Activated CD4-positive, alpha-beta T cell treated with anti-CD3 and anti-CD28 coated beads, Interleukin-2, amount 50 U/mL, for 16 hours (primary cell): ENCODE measurements at places on chromosomes 3 and 15.

- no peak for DNase-seq
Measured at GRCh38 chr15:66778314-66778665, 76.3 kb downstream of the SMAD6 start.

GRCh38 chr15:74170071-74170844 is 3.3 kb upstream of the ISLR start:
- no peak for DNase-seq

DNA sequence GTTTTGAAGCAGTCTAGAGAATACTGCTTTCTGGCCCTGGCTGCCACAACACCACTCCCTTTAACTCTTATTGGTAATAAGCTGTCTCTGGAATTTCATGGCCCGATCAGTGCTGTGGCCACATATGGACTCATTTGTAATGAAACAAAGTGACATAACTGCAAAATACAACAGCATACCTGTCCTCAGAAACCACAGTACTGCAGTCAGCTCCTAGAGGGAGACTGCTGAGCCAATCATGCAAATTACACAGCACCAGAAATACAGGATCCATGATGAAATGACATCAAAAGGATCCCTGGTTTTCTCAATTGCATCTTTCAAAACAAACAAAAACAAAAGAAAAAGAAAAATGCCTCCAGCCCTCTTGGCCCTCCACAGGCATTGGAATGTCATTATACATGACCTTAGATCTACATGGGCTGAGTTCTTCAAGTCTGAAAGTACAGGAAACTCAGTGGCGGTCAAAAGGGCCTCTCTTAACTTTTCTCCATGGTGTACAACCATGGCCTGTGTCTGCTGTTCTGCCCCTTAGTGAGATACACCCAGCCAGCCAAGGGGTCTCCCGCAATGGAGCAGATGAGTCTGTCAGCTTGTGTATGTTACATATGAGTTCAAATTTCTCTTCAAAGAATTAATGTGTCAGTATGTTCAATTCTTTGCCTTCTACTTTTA is 24.9 kb upstream of the KBTBD12 start:
- no peak for DNase-seq

- DNase-seq: peak; percentile 71
Measured at GRCh38 chr15:50353251-50353974, 1.6 kb downstream of the GABPB1 start.

- no peak for DNase-seq
Measured at GRCh38 chr3:21654241-21654640, 96.8 kb downstream of the ZNF385D start.

- DNase-seq: no peak
Measured at GRCh38 chr3:194170793-194171192, 34.8 kb downstream of the HES1 start.

DNA sequence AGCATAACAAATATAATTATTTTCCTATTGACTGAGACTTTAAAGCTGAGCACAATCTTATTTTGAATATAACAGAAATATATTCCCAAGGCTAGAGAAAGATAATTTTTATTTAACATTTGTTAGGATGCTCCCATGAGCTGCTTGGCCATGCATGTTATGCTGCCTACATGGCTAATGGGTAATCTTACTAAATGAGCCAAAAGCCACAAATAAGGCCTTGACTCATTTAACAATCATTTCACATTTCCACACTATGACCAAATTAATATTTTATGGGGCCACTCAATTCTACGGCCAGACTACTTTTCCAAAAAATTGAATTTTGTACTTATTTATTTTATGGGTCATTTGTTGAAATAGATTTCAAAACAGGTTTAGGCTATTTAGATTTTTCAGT is 141.7 kb downstream of the MEIS2 start:
- no peak for DNase-seq

DNA sequence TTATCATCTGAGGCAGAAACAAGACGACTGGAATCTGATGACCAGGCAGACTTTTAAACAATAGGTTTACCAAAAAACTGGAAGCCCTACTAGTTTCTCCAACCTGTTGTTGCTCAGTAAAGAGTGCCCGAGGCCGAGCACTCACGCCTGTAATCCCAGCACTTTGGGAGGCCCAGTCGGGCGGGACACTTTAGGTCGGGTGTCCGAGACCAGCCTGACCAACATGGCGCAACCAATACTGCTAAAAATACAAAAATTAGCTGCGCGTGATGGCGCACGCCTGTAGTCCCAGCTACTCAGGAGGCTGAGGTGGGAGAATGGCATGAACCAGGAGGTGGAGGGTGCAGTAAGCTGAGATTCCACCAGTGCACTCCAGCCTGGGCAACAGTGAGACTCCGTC is 1.1 kb upstream of the WDR5B start:
- no peak for DNase-seq

- DNase-seq: no peak
Measured at GRCh38 chr15:93614386-93615104, 525.5 kb upstream of the RGMA start.

- DNase-seq: no peak
Measured at GRCh38 chr15:55784286-55784685, 41.3 kb upstream of the PRTG start.

DNA sequence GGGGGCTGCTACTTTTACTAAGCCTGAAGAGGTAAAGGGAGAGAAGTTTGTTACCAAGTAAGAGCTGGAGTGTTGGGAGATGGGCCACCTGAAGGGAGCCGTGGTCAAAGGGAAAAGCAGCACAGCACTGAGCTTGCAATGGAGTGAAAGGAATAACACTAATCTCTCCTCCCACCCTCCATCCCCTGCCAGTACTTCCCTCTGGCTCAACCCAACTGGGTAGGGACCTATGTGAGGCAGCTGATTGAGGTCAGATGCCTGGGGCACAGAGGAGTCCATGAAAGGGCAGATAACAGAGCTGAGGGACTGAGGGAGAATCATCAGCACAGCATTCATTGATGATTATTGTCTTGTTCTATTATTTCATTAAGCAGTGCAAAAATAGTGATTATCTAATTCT is 212.4 kb upstream of the TBC1D5 start:
- DNase-seq: no peak

DNA sequence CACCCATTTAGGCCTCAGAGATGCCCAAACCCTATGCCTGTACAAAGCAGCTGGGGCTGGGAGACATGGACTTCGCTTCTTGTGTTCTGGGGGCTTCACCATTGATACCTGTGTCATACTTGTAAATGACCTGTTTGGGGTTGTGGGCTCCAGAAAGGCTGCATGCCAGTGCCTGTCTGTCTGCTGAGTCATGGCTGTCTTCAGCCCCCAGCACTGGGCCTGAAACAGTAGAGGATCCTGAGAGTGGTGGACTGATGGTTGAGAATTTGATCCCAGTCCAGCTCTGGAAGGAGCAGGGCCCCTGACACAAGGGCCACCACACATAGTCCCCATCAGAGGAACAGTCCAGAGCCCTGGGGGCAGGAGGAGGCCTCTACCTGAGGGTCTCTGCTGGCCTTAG is 24.6 kb upstream of the APEH start:
- DNase-seq: no peak

DNA sequence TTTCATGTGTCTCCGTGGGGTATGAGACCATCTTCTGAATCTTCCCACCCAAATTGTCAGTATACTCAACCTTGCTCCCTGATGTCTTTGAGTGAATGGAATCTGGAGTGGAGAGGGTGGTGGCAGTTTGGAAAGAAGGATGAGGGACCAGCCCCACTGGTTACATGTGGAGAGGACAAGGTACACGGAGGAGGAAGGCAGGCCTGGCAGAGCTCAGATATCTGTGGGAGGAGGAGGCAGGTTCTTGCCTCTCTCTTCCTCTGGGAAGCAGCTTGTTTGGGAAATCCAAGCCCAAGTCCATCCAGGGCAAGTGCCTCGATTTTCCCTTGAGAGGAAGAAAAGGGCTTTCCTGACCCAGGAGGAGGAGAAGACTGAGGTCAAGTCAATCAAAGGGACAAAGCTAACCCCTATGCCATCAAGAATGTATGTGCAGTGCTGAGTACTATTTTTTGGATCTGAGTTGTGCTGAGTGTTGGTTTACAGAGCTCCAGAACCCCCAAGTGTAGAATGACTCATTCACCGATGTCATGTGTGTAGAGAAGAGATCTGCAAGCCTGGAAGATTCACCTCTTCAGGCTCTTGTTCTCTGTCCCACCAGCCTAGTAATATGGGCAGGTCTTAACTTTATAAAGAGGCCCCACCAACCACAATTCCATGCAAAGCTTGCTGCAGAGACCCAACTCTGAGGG is 19.8 kb upstream of the LOXL1 start:
- DNase-seq: no peak

GRCh38 chr3:41508063-41508696 is 308.9 kb downstream of the CTNNB1 start:
- no peak for DNase-seq

GRCh38 chr3:48536785-48537184 is 19.8 kb downstream of the PFKFB4 start:
- no peak for DNase-seq

GRCh38 chr3:158672215-158673176 is at the start of gene LXN:
TSS of gene LXN (minus strand) at chr3:158672648. CDS start at chr3:158672478, 170 bp downstream.
- DNase-seq: peak; percentile 89

GRCh38 chr3:62534326-62534725 is 161.0 kb upstream of the FEZF2 start:
- DNase-seq: no peak

- DNase-seq: peak; percentile 57
Measured at GRCh38 chr3:138781012-138781470, 53.7 kb downstream of the PIK3CB start.

GRCh38 chr15:68590721-68591389 is 12.1 kb downstream of the CORO2B start:
- DNase-seq: no peak

DNA sequence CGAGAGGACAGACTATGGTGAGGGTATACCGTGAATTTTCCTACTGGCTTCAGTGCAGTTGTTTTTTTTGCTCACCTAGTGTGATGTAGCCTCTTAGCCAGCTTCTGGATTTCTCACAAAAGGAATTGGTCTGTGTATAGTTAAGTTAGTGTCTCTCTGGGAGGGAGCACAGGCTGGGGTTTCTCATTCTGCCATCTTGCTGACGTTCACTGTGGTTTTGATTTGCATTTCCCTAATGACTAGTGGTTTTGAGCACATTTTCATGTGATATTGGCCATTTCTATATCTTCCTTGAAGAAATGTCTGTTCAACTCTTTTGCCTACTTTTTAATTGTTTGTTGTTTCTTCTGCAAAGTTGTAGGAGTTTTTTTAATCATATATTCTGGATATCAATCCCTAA is 2.2 kb upstream of the CD86 start:
- DNase-seq: no peak

DNA sequence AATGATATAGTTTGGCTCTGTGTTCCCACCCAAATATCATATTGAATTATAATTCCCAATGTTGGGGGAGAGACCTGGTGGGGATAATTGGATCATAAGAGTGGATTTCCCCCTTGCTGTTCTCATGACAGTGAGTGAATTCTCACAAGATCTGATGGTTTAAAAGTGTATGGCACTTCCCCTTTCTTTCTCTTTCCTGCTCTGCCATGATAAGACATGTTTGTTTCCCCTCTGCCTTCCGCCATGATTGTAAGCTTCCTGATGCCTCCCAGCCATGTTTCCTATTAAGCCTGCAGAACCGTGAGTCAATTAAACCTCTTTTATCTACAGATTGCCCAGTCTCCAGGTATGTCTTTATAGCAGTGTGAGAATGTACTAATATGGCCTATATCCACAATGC is 126.7 kb upstream of the GMNC start:
- no peak for DNase-seq

DNA sequence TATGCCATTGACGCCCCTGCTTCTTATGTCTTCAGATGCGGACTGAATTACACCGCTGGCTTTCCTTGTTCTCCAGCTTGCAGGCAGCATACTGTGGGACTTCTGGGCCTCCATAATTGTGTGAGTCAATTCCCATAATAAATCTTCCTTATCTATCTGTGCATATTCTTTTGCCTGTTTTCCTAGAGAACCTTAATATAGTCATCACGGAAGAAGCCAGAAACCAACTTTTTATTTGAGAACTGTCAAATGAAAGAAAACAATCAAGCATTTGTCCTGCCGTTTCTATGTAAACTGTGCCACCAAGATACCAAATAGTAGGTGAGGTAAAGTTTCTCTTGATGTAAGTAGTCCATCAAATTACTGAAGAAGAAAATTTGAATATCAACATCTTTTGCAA is 51.8 kb upstream of the B3GALNT1 start:
- no peak for DNase-seq

- DNase-seq: no peak
Measured at GRCh38 chr15:57806003-57806402, 99.5 kb downstream of the POLR2M start.

DNA sequence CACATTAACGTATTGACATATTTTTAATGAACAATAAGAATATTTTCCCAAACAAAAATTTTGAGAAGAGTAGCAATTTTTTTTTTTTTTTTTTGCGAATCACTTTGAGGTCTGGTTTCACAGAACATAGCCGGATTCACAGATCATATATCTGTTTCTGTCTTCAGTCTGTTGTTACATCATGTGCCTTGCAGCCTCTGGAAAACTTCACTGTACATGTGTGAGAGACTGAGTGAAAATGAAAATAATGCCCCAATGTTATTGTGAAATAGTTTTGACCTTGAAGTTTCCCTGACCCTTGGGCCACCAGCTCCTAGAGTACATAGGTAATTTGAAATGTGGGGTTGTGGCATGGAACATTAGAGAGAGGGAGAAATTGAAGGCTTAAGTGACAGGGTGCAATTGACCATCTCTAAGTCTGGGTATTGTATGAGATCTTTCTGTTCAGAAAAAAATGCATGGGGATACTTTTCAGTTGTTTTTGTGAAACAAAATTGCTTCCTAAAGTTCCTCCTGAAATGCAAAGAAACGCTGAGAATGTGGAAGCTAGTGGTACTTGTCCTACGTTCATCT is 14.0 kb downstream of the ITPR1 start:
- peak; percentile 39 for DNase-seq

DNA sequence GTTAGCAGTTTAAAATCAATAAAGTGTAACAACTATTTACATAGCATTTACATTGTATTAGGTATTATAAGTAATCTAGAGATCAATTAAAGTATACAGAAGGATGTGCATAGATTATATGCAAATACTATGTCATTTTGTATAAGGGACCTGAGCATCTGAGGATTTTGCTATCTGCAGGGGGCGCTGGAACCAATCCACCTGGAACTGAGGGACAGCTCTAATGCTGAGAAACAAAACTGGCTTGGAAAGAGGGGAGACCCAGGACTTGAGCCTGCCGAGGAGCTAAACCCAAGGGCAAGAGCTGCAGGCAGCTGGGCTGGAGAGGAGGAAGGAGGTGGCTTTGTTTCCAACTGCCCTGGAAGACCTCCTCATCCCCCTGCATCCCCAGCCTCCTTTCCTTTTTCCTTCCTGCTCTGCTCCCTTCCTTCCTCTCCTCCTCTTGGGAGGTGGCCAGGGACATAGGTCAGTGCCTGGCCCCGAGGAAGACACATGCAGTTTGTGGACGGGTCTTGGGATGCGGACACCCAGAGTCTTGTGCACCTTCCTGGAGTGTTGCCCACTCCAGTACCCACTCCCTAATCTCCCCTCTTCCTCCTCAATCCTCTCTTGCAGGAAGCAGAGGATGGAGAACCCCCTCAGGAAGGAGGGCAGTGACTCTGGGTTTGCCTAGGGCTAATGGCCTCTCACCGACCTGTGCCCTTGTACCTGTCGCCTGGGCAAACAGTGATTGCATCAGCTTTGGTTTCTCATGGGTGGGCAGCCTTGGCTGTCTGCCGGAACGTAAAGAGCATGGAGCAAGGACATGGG is 825 bp upstream of the RTP3 start:
- DNase-seq: peak; percentile 31

- DNase-seq: peak; percentile 52
Measured at GRCh38 chr3:130699765-130700164, 46.9 kb downstream of the PIK3R4 start.
